ENCODE measurements at places on chromosomes 7 and 10. TPM values are rescaled to one million over a fixed set of nuclear protein-coding genes. Genes with fewer than 3 reads are reported as not detected.

The PON1 gene
- not detected for total RNA-seq

The UCN3 gene
- not detected for total RNA-seq

The MCM10 gene
- total RNA-seq, result 2.0 TPM

The COL28A1 gene
- total RNA-seq, result 0.17 TPM

The ADIRF gene
- total RNA-seq, result 116 TPM

The ARMC3 gene
- not detected for total RNA-seq

The PRRT4 gene
- 0.13 TPM for total RNA-seq

The ZNF503 gene
- total RNA-seq, result 19.7 TPM

The STAG3 gene
- total RNA-seq, result 2.2 TPM

The WNT8B gene
- total RNA-seq, result not detected

The GAD2 gene
- total RNA-seq, result not detected

The SGPL1 gene
- 26.0 TPM for total RNA-seq

The ANXA8 gene
- not detected for total RNA-seq

The KCNIP2 gene
- total RNA-seq, result 1.5 TPM

The KCNMA1 gene
- total RNA-seq, result 116 TPM

The ANKRD30A gene
- total RNA-seq, result not detected

The OR2A42 gene
- not detected for total RNA-seq

The C7orf33 gene
- total RNA-seq, result not detected

The SOSTDC1 gene
- total RNA-seq, result not detected

The HOXA6 gene
- 1.4 TPM for total RNA-seq

The CBX3 gene
- total RNA-seq, result 66.3 TPM

The LIPF gene
- not detected for total RNA-seq

The GOLGA7B gene
- total RNA-seq, result 0.03 TPM

The PTN gene
- 13.2 TPM for total RNA-seq

The AKR1C8 gene
- total RNA-seq, result not detected

The CDHR1 gene
- under 0.01 TPM for total RNA-seq

The INTS1 gene
- total RNA-seq, result 58.3 TPM

The WIPF3 gene
- total RNA-seq, result 0.07 TPM

The GPRIN2 gene
- total RNA-seq, result not detected

The ERVW-1 gene
- total RNA-seq, result not detected

The TMEM229A gene
- total RNA-seq, result 0.07 TPM

The GRIFIN gene
- total RNA-seq, result not detected

The DGKI gene
- 12.7 TPM for total RNA-seq

The SYT15 gene
- total RNA-seq, result 0.17 TPM

The TUBAL3 gene
- not detected for total RNA-seq

The DNA2 gene
- total RNA-seq, result 2.8 TPM

The NKX2-3 gene
- total RNA-seq, result not detected

The IGFBP1 gene
- total RNA-seq, result 10.2 TPM

The MRC1 gene
- under 0.01 TPM for total RNA-seq

The LRMDA gene
- 1.0 TPM for total RNA-seq

The AGR2 gene
- not detected for total RNA-seq
